ENCODE measurements at places on chromosomes 7 and 10.

DNA sequence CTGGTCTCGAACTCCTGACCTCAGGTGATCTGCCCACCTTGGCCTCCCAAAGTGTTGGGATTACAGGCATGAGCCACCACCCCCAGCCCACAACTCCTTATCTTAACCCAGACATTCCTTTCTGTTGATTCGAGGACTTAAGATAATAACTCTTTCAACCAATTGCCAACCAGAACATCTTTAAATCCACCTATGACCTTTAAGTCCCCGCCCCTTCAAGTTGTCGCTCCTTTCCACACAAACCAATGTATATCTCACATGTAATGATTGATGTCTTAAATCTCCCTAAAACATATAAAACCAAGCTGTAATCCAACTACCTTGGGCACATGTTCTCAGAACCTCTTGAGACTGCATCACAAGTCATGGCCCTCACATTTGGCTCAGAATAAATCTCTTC lies 7.8 kb upstream of the ANKRD2 start:
- DNase-seq = peak; percentile 33

DNA sequence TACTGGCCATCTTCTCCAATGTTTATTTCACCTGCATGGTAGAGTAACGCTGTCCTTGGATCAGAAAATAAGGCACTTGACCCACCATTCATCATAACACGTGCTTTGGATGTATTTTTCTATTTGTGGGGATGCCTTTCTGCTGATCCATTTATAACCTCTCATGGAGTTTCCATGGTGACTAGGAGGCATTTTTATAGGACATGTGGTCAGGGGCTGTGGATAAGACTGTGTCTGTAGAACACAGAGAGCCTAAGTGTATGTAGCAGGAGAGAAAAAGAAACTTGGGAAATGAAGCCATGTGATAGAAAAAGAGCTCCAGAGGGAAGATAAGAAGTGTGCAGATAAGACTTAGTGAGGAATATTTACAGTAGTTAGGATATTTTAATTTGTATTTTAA lies 184.2 kb downstream of the POU6F2 start:
- DNase-seq = no peak

DNA sequence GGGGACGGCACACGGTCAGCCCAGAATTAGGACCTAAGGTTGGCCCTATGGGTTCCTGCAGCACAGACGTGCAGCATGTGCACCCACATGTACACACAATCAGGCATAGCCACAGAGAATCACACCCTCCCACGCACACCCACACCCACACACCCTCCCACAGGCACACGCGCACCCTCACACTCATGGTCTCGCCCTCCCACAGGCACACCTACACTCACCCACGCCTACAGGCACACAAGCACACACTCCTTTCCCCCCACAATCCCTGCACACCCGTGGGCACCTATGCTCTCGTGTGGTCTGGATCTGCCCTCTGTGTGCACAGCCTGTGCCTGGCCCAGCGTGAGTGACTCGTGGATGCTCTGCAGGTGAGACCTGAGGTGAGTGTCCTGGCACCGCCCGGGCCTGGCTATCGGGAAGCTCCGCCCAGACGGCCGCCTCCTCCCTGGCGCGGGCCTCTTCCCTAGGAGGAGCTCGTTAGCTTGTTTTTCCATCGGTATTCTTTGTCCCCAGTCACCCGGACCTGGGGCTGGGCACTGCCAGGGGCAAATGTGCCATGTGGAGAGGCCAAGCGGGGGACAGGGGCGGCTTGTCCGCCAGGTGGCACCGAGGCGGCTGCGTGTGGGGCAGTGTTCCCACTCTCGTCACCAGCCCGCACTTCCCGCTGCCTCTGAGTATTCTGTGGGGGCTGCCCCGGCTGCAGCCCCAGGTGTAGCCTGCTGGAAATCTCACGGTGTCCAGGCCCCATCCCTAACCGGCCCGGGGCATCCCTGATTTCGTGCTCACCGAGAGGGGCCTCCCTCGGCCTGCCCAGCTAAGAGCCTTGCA lies 110.2 kb upstream of the FAM20C start:
- DNase-seq = no peak

- no peak for DNase-seq
These were observed 30.0 kb downstream of the KIFBP start for GRCh38 chr10:69018613-69019012.

- DNase-seq = peak; percentile 72
These were observed 163.8 kb downstream of the GRK5 start for GRCh38 chr10:119370972-119371703.

- DNase-seq = no peak
These were observed 220.8 kb upstream of the TCERG1L start for GRCh38 chr10:131532291-131532690.

GRCh38 chr7:157984423-157985163 lies 603.0 kb downstream of the PTPRN2 start:
- no peak for DNase-seq

DNA sequence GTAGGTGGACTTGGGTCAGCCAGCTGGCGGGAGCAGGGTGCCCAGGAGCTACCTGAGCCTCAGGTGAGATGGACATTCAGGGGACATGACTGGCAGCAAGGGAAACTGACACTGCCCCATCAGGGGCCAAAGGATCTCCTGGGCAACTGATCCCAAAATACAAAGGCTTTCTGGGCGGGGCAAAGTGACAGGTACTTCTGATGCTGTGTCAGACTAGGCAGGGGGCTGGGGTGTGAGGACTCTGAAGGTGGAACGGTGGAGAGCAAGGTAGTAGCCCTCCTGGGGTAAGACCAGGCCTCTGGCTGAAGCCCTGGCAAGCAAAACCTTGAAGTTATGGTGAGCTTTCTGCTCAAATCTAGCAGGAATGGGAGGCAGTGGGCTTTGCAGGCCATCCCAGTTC lies 4.4 kb downstream of the OPN4 start:
- DNase-seq = no peak

- DNase-seq = no peak
These were observed 159.0 kb upstream of the SHH start for GRCh38 chr7:155971180-155971770.

DNA sequence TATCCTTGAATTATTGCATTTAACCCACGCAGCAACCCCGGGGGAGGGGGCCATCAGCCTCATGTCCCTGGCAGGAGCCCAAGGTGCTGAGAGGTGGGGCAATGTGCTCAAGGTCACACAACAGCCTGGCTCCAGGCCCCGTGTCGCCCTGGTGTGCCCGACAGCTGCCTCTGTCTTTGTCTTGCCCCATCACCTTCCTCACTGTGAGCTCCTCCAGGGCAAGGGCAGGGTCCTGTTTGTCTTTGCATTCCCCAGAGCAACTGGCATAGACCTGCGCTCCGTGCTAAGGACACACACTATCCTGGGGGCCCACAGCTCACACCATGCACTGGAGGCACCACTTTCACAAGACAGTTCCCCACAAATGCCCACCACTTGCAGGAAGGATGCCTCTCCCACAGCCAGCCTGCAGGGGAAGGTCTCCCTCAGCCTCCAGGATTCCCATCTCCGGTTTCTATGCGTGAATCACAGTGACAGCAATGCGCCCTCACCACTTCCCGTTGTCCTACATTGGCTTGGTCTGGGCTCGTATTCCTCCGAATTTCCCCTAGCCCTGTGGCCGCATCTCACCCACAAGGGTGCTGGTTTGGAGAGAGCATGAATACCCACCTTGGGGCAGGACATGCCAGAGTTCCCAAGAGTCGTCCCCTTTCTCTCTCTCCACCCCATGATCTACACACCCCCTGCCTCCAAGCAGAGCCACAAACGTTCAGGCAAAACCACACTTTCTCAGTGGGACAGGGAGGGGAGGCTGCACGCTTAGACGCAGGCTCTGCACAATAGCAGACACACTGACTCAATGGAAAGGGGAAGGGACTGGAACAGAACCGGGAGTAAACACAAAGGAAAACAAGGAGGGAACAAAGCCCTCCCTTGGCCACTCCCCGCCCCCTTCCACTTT lies 10.3 kb downstream of the ITPRIP start:
- peak; percentile 89 for DNase-seq

DNA sequence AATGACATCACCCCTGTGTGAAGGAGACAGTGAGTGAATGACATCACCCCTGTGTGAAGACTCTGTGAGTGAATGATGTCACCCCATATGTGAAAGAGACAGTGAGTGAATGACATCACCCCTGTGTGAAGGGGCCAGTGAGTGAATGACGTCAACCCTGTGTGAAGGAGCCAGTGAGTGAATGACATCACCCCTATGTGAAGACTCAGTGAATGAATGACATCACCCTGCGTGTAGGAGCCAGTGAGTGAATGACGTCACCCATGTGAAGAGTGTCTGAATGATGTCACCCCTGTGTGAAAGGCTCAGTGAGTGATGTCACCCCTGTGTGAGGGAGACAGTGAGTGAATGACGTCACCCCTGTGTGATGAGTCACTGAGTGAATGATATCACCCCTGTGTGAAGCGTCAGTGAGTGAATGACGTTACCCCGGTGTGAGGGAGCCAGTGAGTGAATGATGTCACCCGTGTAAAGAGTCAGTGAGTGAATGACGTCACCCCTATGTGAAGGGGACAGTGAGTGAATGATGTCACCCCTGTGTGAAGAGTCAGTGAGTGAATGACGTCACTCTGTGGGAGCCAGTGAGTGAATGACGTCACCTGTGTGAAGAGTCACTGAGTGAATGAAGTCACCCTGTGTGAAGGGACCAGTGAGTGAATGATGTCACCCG lies 478.1 kb downstream of the PTPRN2 start:
- no peak for DNase-seq

GRCh38 chr7:122885583-122886356 lies 490 bp downstream of the CADPS2 start:
- DNase-seq = peak; percentile 58

GRCh38 chr7:139669106-139670061 lies 108.4 kb downstream of the HIPK2 start:
- DNase-seq = no peak

- DNase-seq = no peak
These were observed 82.5 kb downstream of the PRKCQ start for GRCh38 chr10:6497620-6498019.

DNA sequence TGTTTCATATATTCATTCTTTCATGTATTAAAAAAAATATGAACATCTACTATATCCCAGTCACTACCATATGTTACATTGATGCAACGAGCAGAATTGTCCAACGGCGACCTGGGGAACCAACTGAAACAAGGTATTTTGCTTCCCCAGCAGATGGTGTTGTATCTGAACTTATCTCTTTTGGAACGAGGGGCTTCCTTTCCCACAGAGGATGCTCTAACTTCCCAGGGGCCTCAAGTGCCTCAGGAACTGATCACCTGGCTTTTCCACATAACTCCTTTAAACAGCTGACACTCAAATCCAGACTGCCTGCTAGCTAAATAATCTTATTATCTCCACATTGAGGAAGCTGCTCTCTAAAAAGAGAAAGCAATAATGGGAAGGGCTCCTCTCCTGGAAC lies 259.3 kb downstream of the HTR7 start:
- no peak for DNase-seq

DNA sequence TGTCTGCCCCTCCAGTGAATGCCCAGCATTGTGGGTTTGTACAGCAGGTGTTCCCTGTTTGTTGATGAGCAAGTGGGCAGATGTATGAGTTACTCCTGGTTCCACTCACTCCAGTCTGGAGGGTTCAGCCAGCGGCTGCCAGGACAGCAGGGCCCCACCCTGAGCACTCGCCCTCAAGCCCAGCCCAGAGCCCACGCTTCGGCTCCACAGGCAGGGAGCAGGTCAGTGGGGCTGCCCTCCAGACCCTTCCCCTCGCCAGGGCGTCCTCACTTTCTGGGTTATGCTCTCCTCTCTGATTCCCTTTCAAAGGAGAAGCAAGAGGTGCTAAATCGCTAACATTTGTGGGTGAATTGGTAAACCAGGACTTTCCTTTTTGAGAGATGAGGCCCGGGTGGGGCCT lies 4.8 kb upstream of the VIPR2 start:
- DNase-seq = no peak

- peak; percentile 78 for DNase-seq
These were observed 312.6 kb downstream of the IPMK start for GRCh38 chr10:57955076-57955475.

DNA sequence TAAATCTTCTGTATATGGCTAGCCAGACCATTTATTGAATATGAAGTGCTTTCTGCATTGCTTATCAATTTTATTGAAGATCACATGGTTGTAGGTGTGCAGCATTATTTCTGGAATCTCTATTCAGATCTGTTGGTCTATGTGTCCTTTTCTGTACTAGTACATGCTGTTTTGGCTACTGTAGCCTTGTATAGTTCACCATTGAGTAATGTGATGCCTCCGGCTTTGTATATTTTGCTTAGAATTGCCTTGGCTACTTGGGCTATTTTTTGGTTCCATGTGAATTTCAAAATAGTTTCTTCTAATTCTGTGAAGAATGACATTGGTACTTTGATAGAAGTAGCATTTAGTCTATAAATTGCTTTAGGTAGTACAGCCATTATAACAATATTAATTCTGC lies 1187.2 kb downstream of the XPNPEP1 start:
- no peak for DNase-seq

DNA sequence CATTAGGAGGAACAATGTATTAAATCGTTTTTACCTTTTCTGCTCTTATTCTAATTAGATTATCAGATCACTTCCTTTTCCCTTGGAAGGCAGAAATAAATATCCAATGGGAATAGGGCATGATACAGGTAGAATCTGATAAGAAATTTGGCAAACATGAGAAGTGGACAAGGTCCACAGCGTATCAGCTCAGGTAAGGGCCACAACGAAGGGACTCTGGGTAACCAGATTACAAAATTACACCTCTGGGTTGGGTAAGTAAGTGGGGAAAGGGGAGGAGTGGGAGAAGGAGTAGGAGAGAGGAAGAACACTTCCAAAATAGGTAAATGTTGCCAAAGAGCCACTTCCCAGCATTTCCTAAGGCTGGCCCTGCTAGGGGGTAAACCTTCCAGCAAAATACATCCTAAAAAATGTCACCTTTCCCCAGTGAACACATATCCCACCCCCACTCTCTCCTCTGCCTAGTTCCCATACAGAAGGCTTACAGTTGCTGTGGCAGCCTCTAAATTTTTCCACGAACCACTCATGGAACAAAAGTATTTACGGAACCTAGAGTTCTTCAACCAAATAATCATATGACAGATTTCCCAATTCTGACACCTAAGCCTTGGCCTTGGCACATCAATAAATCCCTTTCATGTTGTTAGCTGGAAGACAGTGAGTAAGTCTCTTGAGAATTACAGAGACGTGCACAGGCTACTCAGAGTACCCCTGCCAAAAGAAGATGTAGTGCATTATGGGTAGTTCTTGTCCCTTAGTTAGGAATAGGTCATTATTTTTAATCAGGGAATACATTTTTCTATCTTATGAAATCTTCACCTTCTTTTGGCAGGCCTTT lies 51.5 kb upstream of the DLX6 start:
- no peak for DNase-seq

- DNase-seq = no peak
These were observed 82.3 kb downstream of the ZEB1 start for GRCh38 chr10:31401287-31401686.
